B cell (primary cell): ENCODE measurements at places on chromosomes 1 and 21. TPM values are rescaled to one million over a fixed set of nuclear protein-coding genes. Genes with fewer than 3 reads are reported as not detected.
A peak's percentile ranks its signal among the peaks of the same experiment; 100 is the strongest.

The PGLYRP4 gene
- total RNA-seq: not detected in 2 replicates

The TTC39A gene
- 0.41 TPM in 1 of 2 replicates, not detected in the other for total RNA-seq

The RIPPLY3 gene
- not detected in 2 replicates for total RNA-seq

The DCST2 gene
- 0.89 and 0.90 TPM in 2 replicates for total RNA-seq

GRCh38 chr1:77347646-77348045, 65.8 kb downstream of the AK5 start:
- no peaks in the 10 kb centered on the region for H3K4me1 ChIP-seq
- no peak overlapping the region for H3K27ac ChIP-seq
- H3K27me3 ChIP-seq: no peaks in the 10 kb centered on the region

- H3K27ac ChIP-seq: peak overlapping the region; percentile 92
- peak; percentile 49 for DNase-seq
- peaks cover 97% of the 10 kb centered on the region for H3K4me1 ChIP-seq
- peaks cover 43% of the 10 kb centered on the region for H3K36me3 ChIP-seq
- H3K27me3 ChIP-seq: no peaks in the 10 kb centered on the region
Observed at GRCh38 chr1:211339631-211340041, 13.0 kb downstream of the TRAF5 start.

DNA sequence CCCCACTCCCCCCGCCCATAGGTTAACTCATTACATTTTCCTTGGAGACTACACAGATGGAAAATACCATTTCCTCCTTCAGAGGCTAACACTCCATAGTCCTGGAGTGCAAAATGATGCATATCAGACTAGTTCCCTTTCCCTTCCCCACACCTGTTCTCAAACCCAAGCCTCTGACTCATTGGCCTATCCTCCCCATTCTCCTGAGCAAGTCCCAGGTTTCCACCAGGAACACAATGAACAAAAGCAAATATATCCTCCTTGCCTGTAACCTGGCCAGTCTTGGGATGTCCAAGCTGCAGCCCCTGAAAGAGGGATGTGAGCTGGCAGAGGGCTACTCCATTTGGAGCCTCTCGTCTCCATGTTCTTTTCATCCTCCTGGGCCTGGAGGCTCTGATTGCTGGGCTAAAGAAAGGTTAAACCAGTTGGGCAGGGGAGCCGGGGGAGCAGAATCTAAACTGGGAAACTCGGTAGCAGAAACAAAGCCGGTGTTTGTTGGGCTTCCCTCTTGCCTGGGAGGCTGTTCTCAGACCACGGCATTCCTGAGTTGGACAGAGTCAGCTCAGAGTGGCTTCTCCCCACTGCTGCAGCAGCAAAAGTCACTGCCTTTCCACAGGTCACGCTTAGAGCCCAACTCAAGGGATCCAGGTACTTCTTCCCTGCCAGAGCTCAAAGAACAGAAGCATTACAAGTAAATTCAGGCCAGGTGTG, 13.9 kb downstream of the SSR2 start:
- H3K27ac ChIP-seq: no peak overlapping the region
- no peak overlapping the region for H3K4me3 ChIP-seq
- peaks cover 5% of the 10 kb centered on the region for H3K36me3 ChIP-seq
- DNase-seq: no peak
- no peaks in the 10 kb centered on the region for H3K27me3 ChIP-seq

DNA sequence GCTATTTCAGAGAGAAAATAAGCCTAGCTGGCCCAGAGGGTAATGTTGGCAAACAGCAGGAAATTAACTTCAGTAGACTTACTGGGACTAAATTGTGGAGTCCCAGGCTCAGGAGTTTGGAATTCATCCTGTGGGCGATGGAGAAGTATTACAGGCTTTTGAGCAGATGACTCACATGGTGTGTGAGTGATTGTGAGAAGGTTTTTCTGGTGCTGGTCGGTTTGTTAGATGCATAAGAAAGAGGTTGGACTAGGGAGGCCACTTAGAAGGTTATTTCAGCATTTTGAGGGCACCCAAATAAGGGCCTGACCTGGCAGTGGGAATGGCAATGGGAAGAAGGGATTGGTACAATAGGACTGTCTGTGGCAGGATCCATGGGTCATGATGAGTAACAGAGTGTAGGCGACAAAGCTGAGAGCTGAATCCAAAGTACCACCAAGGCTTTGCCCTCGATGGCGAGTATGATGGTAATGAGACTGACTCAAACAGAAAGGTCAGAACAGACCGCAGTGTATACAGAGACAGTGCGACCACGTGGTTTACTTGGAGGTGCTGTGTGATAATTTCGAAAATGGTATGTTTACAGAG, 69.2 kb upstream of the KIF26B start:
- no peak overlapping the region for H3K4me3 ChIP-seq
- H3K36me3 ChIP-seq: no peaks in the 10 kb centered on the region
- DNase-seq: no peak
- no peaks in the 10 kb centered on the region for H3K4me1 ChIP-seq
- no peaks in the 10 kb centered on the region for H3K27me3 ChIP-seq

GRCh38 chr1:85451236-85451830, 13.6 kb downstream of the DDAH1 start:
- no peaks in the 10 kb centered on the region for H3K4me1 ChIP-seq
- DNase-seq: no peak
- no peak overlapping the region for H3K4me3 ChIP-seq

- H3K27me3 ChIP-seq: no peaks in the 10 kb centered on the region
- no peaks in the 10 kb centered on the region for H3K4me1 ChIP-seq
- no peak overlapping the region for H3K4me3 ChIP-seq
- no peak for DNase-seq
- H3K27ac ChIP-seq: no peak overlapping the region
- peaks cover 2% of the 10 kb centered on the region for H3K36me3 ChIP-seq
Observed at GRCh38 chr1:150194381-150195031, 41.4 kb downstream of the ANP32E start.

DNA sequence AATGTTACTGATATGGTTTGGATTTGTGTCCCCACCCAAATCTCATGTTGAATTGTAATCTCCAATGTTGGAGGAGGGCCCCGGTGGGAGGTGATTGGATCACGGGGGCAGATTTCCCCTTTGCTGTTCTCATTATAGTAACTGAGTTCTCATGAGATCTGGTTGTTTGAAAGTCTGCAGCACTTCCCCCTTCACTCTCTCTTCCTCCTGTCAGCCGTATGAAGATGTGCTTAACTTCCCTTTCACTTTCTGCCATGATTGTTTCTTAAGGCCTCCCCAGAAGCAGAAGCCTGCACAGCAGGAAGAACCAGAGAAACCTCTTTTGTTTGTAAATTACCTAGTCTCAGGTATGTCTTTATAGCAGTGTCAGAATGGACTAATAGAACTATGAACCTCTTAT, 28.4 kb downstream of the TRIM33 start:
- peaks cover 18% of the 10 kb centered on the region for H3K4me1 ChIP-seq
- no peak overlapping the region for H3K4me3 ChIP-seq
- no peaks in the 10 kb centered on the region for H3K36me3 ChIP-seq
- no peaks in the 10 kb centered on the region for H3K27me3 ChIP-seq
- H3K27ac ChIP-seq: peak overlapping the region; percentile 93

DNA sequence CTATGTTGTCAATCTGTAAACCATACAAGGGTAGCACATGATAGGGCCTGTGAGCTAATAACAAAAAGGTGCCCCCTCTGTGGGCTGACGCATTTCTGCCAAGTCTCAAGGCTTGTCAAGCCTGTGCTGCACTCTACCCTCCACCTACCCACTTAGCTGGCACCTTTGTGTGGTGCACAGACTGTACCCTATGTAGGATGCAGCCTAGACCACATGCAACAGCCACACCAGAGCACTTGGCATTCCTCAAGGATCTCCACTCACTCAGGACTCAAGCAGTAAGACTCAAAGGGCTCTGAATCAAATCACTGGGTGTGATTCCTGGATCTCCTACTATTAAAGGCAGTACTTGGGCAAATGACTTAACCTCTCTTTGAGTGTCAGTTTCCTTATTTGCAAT, 133.5 kb downstream of the BEND5 start:
- no peaks in the 10 kb centered on the region for H3K36me3 ChIP-seq
- H3K4me3 ChIP-seq: no peak overlapping the region
- no peak for DNase-seq
- H3K27me3 ChIP-seq: peaks cover 2% of the 10 kb centered on the region

DNA sequence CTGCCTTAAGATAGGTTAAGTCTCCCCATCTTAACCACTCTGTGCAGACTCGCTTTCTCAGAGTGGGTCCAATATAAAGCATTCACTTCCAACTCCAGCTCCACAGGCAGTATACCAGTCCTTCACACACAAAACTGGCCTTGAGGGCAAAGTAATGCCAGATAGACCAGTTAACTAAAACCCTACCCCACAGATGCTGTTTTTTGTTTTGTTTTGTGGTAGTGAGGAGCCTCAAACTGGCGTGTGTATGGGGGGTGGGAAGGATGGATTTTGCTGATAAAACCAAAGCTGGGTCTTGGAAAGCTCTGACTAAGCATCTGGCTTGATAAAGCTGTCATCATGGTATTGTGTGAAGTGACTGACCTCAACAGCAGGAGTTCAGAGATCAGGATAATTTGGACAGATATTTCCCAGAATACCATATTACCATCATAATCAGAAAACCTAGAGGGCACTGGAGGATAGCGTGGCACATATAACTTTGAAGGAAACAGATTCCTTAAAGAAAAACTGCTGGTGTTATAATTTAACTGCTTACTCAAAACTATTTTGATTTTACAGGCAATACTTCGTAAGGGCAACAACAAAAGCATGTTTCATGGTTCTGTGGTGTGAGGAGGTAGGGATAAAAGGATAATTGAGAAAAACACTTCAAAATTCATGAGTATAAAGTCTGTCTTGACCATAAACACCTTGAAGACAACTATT, 29.6 kb upstream of the CPLANE2 start:
- H3K4me3 ChIP-seq: no peak overlapping the region
- no peak for DNase-seq
- H3K4me1 ChIP-seq: no peaks in the 10 kb centered on the region
- H3K27me3 ChIP-seq: no peaks in the 10 kb centered on the region
- no peak overlapping the region for H3K27ac ChIP-seq
- peaks cover 7% of the 10 kb centered on the region for H3K36me3 ChIP-seq

DNA sequence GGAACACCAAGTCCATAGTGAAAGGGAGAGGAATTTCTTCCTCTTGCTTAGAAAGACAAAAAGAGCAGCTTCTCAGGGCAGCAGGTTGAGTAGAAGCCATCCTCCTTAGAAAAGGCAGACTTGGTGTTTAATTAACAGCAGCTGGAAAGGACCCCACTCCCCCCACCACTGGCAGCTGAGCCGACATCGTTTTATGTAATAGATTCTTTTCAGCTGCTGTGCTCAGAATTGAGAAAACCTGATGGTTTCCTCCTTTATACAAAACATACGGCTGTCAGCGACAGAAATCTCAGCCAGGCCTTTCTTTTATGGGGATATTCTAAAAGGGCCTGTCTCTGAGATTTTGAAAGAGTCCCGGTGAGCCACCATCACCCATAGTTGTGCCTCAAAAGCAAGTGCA, 49.9 kb downstream of the MAN1C1 start:
- H3K36me3 ChIP-seq: no peaks in the 10 kb centered on the region
- no peaks in the 10 kb centered on the region for H3K4me1 ChIP-seq

- H3K36me3 ChIP-seq: no peaks in the 10 kb centered on the region
- no peak overlapping the region for H3K27ac ChIP-seq
- DNase-seq: no peak
- H3K27me3 ChIP-seq: no peaks in the 10 kb centered on the region
Observed at GRCh38 chr21:17197996-17198395, 314.8 kb upstream of the CXADR start.

GRCh38 chr1:234533975-234534876, 55.2 kb upstream of the TARBP1 start:
- H3K4me1 ChIP-seq: peaks cover 6% of the 10 kb centered on the region
- no peak for DNase-seq
- H3K36me3 ChIP-seq: no peaks in the 10 kb centered on the region
- H3K27me3 ChIP-seq: no peaks in the 10 kb centered on the region
- no peak overlapping the region for H3K4me3 ChIP-seq
- H3K27ac ChIP-seq: no peak overlapping the region

- no peaks in the 10 kb centered on the region for H3K27me3 ChIP-seq
- H3K4me1 ChIP-seq: no peaks in the 10 kb centered on the region
- H3K36me3 ChIP-seq: no peaks in the 10 kb centered on the region
Observed at GRCh38 chr1:208475449-208475848, 231.3 kb upstream of the PLXNA2 start.

GRCh38 chr1:156648496-156648895, 6.6 kb downstream of the BCAN start:
- H3K4me1 ChIP-seq: peaks cover 5% of the 10 kb centered on the region
- DNase-seq: no peak
- H3K36me3 ChIP-seq: no peaks in the 10 kb centered on the region
- peaks cover 82% of the 10 kb centered on the region for H3K27me3 ChIP-seq
- H3K4me3 ChIP-seq: no peak overlapping the region

DNA sequence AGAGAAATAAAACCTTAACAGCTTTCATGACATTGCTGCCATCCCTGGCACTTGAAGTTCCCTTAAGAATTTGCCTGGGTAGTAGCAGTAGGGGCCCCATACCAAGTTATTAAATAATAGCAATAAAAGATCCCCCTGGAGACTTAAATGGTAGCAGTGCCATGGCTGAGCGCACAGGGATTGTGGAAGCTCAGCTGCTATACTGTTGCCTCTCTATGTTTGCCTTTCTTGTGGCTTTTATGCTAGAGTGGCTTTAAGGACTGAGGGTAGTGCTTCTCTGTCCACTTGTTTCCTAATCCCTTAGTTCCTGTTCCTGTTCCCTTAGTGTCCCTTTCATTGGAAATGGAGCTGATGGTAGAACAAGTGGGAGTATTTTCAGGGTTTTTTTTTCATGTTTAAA, 42.1 kb downstream of the NCF2 start:
- DNase-seq: peak; percentile 32
- peaks cover 25% of the 10 kb centered on the region for H3K36me3 ChIP-seq
- H3K4me1 ChIP-seq: peaks cover 5% of the 10 kb centered on the region
- peak overlapping the region; percentile 7 for H3K27ac ChIP-seq
- H3K27me3 ChIP-seq: no peaks in the 10 kb centered on the region
